ENCODE measurements at places on chromosomes 7 and 10.

- no peak for DNase-seq
Measured at GRCh38 chr10:131806646-131807317, 94.0 kb upstream of the PPP2R2D start.

GRCh38 chr10:105150259-105150880 lies 509.3 kb downstream of the SORCS3 start:
- no peak for DNase-seq

- DNase-seq: no peak
Measured at GRCh38 chr7:46850563-46851330, 731.2 kb downstream of the TNS3 start.

DNA sequence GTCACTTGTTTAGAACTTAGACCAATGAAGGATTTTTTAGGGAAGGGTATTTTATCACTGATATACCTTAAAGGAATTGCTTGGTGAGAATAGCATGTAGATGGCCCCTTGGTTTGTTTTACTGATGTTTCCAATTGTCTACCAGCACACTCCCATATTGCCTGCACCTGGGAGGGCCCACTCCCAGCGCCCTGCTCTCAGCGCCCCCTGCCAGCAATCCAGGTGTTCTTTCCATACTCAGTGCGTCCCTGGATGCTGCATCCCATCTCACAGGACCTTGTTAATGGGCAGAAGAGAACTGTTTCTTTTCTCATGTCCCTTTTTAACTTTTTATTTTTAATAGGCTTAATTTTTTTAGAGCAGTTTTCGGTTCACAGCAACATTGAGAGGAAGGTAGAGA lies 24.1 kb upstream of the SFRP5 start:
- DNase-seq: no peak

DNA sequence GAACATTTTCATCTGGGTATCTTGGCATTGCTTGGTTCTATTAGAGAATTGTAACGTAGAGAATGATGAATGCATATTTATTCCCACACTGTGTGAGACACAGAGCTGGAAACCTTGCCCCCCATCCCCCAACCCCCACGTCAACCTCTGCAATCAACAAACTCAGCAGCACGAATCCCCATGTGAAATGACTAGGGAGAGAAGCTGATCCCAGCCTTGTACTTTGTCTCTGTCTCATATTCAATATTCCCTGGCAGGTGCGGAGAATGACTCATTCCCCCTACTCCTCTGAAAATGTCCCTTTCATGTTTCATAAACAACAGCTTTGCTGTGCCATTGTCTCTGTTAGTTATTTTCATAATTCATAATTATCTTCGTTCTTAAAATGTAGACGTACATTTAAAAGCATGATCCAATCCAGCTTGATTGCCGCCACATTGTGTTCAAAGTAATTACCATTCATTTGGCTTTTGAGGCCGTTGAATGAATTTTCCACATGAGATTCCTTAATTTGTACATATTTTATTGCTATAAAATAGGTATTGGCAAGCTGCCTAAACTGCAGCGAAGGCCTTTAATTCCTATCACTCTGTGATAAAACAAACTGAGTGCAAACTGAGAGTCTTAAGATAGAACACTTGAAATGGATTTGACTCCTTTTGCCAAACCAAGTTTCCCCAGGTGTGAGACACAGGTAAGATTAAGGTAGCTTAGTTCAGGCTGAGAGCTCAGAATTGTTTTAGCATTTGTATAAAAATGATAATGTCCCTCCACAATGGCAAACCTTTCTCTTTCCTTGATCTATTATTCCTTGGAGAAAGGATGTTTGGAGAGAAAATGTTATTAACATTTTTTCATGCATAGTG lies 920.2 kb downstream of the TYW1 start:
- DNase-seq: peak; percentile 81

- no peak for DNase-seq
Measured at GRCh38 chr7:124801330-124801895, 35.8 kb upstream of the GPR37 start.

GRCh38 chr7:18648849-18649758 lies 153.6 kb downstream of the HDAC9 start:
- no peak for DNase-seq
